ENCODE measurements at places on chromosomes 3 and 15. TPM values are rescaled to one million over a fixed set of nuclear protein-coding genes. Genes with fewer than 3 reads are reported as not detected.

DNA sequence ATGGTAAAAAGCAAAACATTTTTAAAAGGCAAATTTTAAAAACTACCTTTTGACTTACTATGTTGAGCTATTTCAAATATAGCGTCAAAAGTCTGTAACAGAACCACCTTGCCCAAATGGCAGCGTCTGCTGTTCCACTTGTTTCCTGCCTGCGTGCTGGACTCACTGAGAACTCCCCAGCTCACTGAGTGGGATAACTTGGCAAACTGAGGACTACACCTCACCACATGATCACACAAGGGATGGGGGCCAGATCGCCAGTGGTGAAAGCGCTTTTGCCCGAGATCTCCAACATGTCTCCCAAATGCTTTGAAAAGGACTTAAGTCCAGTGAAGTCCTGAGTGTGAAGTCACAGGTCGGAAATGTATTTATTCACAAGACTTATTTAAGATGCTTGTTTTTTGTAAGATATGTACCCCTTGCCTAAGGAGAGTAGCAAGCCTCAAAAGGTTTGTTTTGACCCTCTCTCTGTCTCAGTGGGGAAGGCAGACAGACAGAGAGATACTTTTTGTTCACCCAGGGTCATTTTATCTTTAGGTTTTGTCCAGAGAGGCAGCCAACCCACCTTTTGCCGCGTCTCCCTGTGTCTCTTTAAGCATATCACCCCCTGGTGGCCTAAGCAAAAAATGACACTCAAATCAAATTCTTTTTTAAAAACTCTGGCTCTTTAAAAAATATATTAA is 192.6 kb downstream of the PDZRN3 start:
- H3K4me3 ChIP-seq, result no peak overlapping the region
- no peaks in the 10 kb centered on the region for H3K27me3 ChIP-seq
- no peak overlapping the region for H3K27ac ChIP-seq
- no peak for DNase-seq
- H3K4me1 ChIP-seq, result no peaks in the 10 kb centered on the region

DNA sequence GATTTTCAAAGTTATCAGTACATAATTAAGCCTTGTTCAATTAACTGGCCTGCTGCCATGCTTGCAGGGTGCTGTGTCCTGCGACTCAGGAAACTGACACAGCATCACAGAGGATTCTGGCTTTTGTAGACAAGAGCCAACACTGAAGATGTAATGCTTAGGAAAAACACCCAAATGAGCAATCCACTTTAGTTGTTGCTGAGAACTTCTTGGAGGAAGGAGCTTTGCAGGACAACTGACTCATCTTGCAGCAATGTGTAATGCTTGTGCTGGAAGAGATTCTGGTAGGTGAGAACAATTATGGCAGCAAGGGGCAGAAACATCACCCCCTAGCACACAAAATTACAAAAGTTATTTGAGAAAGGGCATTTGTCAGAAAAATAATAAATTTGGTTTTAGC is 67.6 kb downstream of the NLGN1 start:
- H3K27ac ChIP-seq, result no peak overlapping the region
- H3K4me1 ChIP-seq, result no peaks in the 10 kb centered on the region
- no peaks in the 10 kb centered on the region for H3K36me3 ChIP-seq
- H3K4me3 ChIP-seq, result no peak overlapping the region
- peaks cover 2% of the 10 kb centered on the region for H3K27me3 ChIP-seq

Gene NAALADL2
- 16.1 TPM for total RNA-seq

Gene ZNF80
- not detected for total RNA-seq

GRCh38 chr3:196931828-196932587 is 10.3 kb downstream of the NCBP2 start:
- no peak for DNase-seq
- no peak overlapping the region for H3K27ac ChIP-seq
- H3K36me3 ChIP-seq, result peaks cover 53% of the 10 kb centered on the region

GRCh38 chr3:172751175-172751704 is 714 bp downstream of the ECT2 start:
- H3K4me1 ChIP-seq, result peaks cover 67% of the 10 kb centered on the region
- peak overlapping the region; percentile 100 for H3K4me3 ChIP-seq
- H3K27me3 ChIP-seq, result no peaks in the 10 kb centered on the region
- peak overlapping the region; percentile 98 for H3K27ac ChIP-seq

- H3K27me3 ChIP-seq, result no peaks in the 10 kb centered on the region
- H3K4me1 ChIP-seq, result peaks cover 74% of the 10 kb centered on the region
- no peaks in the 10 kb centered on the region for H3K36me3 ChIP-seq
- no peak for DNase-seq
Observed at GRCh38 chr15:101193806-101194545, 57.9 kb downstream of the CHSY1 start.

Gene CAPN3
- total RNA-seq, result 5.1 TPM

All from osteocyte (in vitro differentiated cells).